ENCODE measurements at places on chromosomes 7 and 10.

- ATAC-seq = no peak
Measured at GRCh38 chr10:106424981-106425380, 739.5 kb downstream of the SORCS1 start.

- ATAC-seq = no peak
Measured at GRCh38 chr10:133169173-133169947, 9.3 kb downstream of the KNDC1 start.

GRCh38 chr10:99658622-99659030, 683 bp upstream of the ENTPD7 start:
- ATAC-seq = peak; percentile 45

DNA sequence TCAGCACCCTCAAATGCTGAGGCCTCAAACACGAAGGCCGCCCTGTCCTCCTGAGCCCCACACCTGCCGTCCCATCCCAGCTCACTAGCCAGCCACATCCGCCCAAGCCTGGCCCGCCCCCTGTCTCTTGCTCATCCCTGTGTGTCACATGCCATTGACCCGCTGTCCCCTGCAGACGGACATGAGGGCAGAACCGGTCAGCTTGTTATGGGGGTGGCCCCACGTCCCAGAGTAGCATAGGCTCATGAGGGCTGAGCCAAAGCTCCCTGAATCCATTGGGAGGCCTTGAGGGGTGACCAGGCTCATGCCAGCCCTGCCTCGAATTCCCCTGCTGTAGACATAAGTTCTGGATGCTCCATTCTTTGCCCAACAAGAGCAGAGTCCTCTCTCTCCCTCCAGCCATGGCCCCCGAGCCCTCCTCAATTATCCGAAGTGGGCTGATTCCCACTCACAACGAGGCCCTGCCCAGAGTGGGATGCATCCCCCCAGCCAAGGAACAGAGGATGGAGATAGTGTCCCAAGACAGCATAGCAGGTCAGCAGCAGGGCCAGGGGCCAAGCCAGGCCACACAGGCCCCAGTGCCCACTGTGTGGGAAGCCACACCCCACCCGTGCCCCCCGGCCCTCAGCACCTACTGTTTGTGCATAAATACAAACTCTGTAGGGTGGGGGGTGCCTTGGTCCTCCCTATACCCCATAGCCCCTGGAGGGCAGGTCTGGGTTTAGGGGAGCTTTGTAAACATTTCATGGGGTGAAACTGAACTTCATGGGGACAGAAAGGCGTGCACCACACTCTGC, 42.1 kb downstream of the EBF3 start:
- ATAC-seq = no peak

GRCh38 chr10:111874576-111874975, 309.0 kb downstream of the GPAM start:
- no peak for ATAC-seq

DNA sequence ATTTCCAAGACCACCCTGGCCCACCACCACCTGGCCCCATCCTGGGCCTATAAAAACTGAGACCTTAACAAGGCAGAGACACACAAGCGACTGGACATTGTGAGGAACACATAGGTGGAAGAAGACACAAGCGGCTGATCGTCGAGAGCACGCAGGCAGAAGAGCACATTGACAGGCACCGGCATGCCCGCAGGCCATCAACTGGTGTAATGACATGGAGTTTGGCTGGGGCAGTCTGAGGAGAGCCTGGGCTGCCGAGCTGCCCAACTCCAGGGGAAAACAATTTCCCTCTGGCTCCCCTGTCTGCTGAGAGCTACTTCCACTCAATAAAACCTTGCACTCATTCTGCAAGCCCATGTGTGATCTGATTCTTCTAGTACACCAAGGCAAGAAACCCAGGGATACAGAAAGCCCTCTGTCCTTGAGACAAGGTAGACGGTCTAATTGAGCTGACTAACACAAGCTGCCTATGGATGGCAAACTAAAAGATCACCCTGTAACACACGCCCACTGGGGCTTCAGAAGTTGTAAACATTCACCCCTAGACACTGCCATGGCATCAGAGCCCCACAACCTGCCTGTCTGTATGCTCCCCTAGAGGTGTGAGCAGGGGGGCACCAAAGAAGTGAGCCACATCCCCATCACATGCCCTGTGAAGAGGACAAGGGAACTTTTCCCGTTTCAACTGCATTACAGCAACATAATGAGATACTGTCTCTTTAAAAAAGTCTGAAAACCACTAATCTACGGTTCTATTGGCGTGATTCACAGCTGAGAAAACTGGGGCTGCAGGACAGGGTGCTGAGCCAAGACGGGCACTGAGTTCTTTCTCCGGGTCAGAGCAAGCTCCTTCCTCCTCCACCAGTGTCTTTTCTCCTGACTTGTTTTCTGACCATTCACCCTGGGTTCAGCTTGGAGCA, 18.5 kb upstream of the TNS3 start:
- peak; percentile 53 for ATAC-seq

GRCh38 chr7:33529070-33529469, 376.3 kb upstream of the BMPER start:
- ATAC-seq = no peak

GRCh38 chr10:122490786-122491680, 29.7 kb downstream of the HTRA1 start:
- ATAC-seq = no peak

DNA sequence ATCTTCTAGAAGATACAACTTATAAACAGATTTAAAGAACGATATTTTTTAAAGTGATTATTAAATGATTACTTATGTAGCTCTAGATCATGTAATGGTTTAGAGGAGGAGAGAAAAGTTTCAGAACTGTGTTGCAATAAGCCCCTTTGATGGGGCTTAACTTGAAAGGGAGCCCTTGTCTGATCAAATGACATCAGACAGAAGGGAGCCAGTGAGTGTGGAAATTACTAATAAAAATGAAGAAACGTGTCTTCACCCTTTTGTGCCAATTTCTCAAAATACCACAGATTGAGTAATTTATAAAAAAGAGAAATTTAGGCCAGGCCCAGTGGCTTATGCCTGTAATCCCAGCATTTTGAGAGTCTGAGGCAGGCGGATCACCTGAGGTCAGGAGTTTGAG, 318.2 kb downstream of the EXOC4 start:
- no peak for ATAC-seq

DNA sequence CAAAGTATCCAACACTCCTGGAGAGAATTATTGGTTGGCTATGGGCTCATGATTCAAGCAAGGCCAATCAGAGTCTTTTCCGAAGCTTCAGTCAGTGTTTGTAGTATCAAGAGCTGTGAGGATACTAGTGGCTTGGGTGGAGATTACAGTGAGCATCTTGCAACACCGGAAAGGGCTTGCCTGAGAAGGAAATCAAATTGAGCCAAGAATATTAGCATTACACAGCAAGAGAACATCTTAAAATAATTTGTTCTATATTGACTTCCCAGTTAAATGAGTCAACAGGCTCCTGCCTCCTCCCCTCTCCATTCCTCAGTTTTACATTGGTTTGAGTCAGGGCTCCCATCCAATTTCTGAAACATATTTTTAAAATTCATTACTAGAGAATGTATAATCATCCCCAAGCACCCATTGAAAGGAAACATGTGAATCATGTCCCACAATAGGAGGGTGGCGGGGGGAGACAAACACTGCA, 127.4 kb downstream of the ELAPOR2 start:
- peak; percentile 31 for ATAC-seq

GRCh38 chr7:115135769-115136410, 214.0 kb downstream of the MDFIC start:
- no peak for ATAC-seq
